GM04503 (cell line): ENCODE measurements at places on chromosomes 6 and 20.

DNA sequence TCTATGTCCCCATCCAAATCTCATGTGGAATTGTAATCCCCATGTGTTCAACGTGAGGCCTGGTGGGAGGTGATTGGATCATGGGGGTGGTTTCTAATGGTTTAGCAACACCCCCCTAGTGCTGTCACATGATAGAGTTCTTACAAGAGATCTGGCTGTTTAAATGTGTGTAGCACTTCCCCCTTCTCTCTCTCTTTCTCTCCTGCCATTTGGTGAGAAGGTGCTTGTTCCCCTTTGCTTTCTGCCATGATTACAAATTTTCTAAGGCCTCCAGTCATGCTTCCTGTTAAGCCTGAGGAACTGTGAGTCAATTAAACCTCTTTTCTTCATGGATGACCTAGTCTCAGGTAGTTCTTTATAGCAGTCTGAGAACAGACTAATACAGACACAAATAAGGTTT is 165.4 kb downstream of the OGFRL1 start:
- DNase-seq, result no peak

- no peak for DNase-seq
Observed at GRCh38 chr6:149903938-149904611, 6.2 kb upstream of the RAET1E start.

DNA sequence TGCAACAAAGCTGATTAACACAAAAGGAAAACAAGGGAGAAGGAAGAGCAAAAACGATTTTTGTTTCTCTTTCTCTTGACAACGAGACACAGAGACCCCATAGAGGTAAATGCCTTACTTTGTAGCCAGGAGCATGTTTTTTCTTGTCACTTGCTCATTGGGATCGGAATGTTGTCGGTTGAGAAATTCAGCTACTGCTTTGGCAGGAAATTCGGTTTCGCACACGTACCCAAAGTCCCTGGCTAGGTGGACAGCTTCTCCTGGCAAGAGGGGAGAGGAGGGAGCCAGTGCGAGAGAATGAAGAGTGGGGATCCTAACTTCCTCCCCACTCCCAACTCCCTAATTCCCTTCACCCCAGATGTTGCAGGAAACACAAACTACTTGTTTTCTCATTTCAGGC is 14.5 kb downstream of the TFAP2A start:
- no peak for DNase-seq

GRCh38 chr6:143009851-143010250 is 50.8 kb upstream of the AIG1 start:
- no peak for DNase-seq

DNA sequence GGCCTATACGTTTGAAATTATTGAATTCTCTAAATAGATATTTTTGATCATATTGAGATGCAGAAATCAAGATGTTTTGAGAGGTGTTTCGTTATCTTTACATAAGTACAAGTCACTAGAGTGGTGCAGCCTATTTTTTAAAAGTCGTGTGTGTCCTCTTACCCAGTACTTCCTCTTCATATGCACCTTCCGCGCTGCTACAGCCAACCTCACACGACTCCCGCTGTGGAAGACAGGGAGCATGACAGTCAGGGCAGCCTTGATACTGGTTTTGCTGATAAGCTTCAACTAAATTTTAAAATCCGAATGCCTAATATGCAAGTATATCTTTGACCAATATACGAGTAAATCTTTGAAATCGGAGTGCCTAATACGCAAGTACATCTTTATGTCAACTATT is 16.3 kb downstream of the ROS1 start:
- no peak for DNase-seq

DNA sequence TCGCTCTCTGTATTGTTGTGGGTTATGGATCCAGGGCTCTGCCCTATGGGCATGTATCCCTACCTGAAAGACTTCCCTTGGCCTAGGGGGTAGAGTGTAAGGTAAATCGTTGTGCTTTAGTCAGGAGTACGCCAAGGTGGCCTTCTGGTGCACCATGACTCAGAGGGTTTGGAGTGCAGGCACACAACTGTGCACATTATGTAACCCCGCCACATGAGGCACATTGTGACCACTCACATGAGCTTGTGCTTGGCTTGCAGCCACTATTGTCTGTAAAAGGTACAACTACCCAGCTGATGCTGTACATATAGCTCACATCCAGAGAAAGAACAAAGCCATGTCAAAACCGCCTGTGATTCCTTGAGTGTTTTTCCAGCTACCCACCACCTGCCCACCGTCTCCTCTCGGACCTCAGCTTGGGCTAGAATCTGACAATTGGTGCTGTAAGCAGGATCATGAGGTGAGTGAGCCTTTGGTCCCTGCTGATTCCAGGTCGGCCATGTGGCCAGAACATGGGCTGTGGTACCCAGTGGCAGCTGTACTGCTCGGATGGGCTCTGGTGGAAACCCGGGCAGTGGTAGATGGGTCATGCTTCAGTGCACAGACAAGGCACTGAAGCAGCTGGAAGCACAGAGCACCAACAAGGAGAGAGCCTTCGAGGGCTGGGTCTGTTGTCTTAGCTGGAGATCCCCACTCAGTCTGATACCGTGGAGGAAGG is 33.8 kb downstream of the HDDC2 start:
- DNase-seq, result no peak

DNA sequence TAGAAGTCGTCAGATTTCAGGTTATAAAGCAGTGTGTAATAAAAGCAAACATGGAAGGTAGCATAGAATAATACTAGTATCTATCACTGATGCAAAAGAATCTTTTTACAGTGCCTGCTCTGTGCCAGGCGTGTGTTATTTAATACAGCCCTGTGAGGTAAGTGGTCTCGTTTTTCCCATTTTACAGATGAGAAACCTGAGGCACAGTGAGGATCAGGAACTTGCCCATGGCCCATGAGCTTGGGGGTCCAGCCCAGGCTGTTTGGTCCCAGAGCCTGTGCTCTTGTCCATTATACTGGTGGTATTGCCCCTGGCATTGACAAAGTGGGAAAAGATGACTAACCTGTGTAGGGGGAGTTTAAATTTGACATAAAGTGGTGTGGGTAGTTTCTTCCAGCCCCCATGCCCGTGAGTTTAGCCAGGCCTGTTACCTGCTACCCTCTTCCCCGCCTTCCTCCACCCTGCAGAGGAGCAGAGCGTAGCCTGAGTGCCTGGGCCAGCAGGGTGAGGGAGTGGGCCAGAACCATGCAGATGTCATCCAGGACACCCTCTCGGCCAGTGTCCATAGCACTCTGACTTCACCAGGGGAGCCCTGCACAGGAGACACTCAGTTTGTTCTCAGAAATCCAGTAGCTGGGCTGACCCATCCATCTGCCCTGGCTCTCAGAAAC is 16.6 kb downstream of the WRNIP1 start:
- no peak for DNase-seq

DNA sequence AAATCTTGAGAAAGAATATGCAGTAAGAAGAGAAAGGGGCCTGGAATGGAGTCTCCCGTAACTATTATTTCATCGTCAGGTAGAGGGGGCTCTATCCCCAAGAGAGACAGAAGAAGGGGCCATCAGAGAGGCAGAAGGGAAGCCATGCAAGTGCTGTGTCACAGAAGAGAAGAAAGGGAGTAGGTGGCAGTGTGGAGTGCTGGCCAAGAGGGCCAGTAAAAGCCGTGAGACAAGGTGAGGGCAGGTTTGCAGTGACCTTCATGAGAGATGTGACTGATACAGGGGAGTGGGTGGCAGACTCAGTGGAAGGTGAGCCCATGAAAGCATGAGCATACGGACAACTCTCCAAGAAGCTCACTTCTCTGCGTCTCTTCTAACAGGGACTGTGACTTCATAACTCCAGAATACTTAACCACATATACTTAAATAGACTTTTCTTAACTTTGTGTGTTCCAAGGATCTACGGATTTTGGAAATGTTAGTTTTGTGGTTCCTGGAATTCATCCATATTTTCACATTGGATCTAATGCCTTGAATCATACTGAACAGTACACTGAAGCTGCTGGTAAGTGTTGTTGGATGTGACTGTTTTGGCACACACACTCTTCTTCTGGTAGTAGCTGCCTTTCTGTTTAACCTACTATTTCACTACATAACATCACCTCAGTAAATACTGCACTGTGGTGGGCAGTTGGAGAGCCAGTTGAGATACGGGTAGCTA is 15.6 kb downstream of the PM20D2 start:
- no peak for DNase-seq

DNA sequence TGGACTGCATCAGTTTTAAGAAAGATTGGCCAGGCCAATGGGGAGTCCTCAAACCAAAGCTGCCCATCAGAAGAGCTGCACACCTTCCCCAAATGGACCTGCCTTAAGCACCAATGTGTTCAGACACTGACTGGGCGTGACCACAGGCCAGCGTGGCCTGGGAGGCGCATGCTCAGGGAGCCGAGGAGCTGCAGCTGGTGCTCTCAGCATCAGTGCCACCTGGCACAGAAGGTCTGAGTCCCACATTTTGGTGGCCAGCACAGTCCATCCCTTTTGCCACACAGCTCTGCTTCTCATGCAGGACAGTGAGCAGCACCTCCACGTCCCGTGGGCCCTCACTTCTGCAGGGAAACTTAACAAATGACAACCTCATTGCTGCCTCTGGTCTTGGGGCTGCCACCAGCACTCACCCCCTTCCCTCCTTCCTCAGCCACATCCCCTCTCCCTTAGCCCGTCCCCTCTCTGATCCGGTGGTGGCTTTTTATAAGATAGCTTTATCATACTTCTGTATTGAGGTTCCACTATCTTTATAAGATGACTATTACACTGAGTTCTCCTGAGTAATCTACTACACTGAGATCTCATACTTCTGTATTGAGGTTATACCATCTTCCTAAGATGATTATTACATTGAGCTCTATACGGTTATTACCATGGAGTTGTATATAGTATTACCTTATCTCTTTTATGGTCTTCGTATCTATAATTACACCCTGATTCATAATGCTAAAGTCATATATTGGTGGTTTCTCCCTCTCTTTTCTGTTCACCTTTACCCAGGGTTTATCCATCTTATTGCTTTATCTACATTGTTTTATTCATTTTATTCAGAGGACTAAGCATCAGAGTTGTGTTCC is 109.1 kb downstream of the TOX2 start:
- DNase-seq, result no peak

DNA sequence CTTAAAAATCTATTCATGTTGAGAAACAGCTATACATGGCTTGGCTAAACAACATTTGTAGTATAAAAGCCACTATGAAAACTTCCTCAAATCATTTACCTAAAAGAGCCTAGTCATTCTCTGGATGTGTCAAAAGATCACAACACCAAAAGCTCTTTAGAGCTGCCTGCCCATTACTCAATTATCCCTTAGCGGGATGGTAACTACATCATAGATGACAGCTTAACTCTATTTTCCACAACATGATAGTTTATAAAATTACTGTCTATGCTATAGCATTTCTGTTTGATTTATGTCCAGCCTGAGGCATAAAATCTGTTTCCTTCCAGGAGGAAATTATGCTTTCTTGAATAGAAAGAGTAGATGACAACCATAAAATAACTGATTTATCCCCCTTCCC is 777.6 kb upstream of the HS3ST5 start:
- no peak for DNase-seq

GRCh38 chr6:77587963-77588362 is 64.9 kb upstream of the MEI4 start:
- no peak for DNase-seq

DNA sequence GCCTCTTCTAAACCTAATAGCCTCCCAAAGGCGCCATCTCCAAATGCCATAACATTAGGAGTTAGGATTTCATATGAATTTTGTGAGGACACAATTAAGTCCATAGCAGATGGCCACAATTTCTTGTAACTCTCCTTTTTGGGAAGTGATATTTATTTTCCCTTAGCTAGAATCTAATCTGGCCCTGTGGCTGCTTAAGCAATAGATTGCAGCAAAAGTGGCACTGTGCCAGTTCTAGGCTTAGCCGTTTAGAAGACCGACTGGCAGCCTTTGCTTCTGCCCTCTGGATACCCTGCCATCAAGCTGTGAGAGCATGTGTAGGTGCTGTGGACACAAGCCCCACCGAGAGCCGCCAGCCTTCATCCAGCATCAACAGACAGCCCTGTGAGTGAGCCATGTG is 15.9 kb upstream of the ADGB start:
- no peak for DNase-seq

DNA sequence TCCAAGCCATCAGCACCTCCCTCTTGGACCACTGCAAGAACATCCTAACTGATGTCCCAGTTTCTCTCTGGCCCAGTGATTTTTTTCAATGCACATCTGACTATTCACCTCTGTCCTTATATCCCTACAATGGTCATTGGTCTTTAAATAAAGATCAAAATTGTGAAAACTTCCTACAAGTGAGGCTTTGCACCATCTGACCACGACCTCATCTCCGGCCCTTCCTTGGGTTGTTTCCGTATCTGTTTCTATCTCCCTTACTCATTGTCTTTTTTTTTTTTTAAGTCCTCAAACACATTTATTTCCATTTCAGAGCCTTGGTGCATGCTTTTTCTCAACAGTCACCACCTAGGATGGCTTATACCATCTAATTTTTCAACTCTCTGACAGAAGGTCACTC is 88.1 kb downstream of the IPCEF1 start:
- DNase-seq, result no peak

DNA sequence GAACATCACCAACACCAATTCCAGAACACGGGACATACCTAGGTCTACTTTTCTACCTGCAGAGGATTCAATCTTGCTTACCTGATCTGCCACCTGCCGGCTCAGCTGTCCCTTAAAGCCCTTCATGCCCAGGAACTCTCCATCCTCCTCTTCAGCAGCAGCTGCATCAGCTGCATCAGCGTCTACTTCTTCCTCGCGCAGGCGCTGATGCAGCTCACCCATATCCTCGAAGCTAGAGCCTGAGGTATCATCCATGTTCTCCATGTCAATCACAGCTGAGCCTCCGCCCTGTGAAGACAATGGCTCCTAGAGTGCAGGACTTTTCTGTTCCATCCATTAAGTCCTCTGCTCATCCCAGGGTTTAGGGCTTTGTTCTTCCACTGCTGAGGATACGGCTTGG is 918 bp downstream of the YIPF3 start:
- no peak for DNase-seq

DNA sequence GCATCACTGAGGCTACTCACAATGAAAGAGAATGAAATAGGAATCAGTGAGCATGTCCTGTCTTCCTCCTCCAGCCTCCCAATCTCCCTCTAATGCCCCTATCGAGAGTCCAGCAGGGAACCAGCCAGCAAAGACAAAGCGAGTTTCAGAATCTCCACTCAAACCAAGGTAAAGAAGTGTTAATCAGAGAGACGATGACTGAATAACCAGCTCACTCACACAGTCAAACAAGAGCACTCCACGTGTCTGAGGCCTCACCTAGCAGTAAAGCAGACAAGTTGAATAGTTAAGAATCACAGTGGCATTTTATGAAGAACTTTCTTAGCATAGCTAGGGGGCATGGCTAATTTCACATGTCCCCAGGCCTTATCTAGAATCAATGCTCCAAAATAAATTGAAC is 3.3 kb upstream of the TREM1 start:
- DNase-seq, result no peak

- DNase-seq, result no peak
Observed at GRCh38 chr6:121403964-121404363, 31.5 kb upstream of the GJA1 start.

GRCh38 chr6:112279031-112279935 is 24.9 kb upstream of the LAMA4 start:
- no peak for DNase-seq

- no peak for DNase-seq
Observed at GRCh38 chr20:4068708-4069107, 53.4 kb upstream of the RNF24 start.
